ENCODE measurements at places on chromosomes 1 and 21.
A peak's percentile ranks its signal among the peaks of the same experiment; 100 is the strongest.

- H3K4me1 ChIP-seq = no peaks in the 10 kb centered on the region
- H3K27me3 ChIP-seq = peaks cover 45% of the 10 kb centered on the region
- DNase-seq = no peak
- no peaks in the 10 kb centered on the region for H3K36me3 ChIP-seq
- H3K27ac ChIP-seq = no peak overlapping the region
Measured at GRCh38 chr21:41373763-41374162, 11.9 kb downstream of the MX2 start.

DNA sequence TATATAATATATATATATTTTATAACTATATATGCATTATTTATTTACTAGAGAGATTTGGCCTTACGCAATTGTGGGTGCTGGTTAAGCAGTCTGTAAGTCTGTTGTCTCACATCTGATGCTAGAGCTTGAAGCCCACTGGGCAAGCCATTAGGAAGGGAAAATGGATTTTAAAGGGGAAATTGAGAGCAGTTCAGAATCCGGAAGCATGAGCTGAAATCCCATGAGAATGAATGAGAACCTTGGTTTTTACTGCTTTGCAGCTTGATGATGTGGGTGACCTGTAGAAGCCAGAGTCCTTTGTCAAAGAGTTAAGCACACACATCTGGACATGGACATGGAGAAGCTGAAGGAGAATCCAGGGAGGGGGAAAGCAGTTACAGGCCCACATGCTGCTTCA is 220.8 kb upstream of the DAB1 start:
- no peak overlapping the region for H3K27ac ChIP-seq
- no peaks in the 10 kb centered on the region for H3K27me3 ChIP-seq
- H3K4me1 ChIP-seq = no peaks in the 10 kb centered on the region
- H3K4me3 ChIP-seq = no peak overlapping the region
- DNase-seq = no peak

DNA sequence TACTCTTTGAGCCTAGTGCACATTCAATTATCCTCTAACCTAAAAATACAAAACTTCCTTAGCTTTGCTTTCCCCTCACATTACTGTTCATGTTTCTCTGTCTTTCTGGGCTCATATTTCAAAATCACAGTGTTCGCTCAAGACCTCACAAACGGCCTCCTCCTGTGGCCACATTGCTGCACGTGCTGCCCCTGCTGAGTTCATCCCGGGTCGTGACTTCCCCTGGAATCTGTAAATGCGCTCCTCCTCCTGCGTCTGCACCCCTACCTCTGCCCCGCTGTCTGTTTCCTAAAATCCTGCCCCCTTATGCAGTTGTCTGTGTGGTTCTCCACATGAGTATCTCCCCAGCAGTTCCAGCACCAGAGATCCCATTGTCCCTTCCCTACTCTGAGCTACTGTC is 45.5 kb upstream of the RAVER2 start:
- H3K4me3 ChIP-seq = no peak overlapping the region
- no peaks in the 10 kb centered on the region for H3K4me1 ChIP-seq
- H3K27me3 ChIP-seq = peaks cover 6% of the 10 kb centered on the region
- H3K36me3 ChIP-seq = no peaks in the 10 kb centered on the region
- H3K27ac ChIP-seq = no peak overlapping the region

GRCh38 chr1:101191049-101191448 is 45.8 kb upstream of the S1PR1 start:
- no peak overlapping the region for H3K27ac ChIP-seq
- no peaks in the 10 kb centered on the region for H3K27me3 ChIP-seq
- H3K4me3 ChIP-seq = no peak overlapping the region
- DNase-seq = no peak

- peak overlapping the region; percentile 79 for H3K27ac ChIP-seq
- no peaks in the 10 kb centered on the region for H3K36me3 ChIP-seq
- peaks cover 40% of the 10 kb centered on the region for H3K4me1 ChIP-seq
Measured at GRCh38 chr1:16013220-16013907, 4.5 kb downstream of the HSPB7 start.

DNA sequence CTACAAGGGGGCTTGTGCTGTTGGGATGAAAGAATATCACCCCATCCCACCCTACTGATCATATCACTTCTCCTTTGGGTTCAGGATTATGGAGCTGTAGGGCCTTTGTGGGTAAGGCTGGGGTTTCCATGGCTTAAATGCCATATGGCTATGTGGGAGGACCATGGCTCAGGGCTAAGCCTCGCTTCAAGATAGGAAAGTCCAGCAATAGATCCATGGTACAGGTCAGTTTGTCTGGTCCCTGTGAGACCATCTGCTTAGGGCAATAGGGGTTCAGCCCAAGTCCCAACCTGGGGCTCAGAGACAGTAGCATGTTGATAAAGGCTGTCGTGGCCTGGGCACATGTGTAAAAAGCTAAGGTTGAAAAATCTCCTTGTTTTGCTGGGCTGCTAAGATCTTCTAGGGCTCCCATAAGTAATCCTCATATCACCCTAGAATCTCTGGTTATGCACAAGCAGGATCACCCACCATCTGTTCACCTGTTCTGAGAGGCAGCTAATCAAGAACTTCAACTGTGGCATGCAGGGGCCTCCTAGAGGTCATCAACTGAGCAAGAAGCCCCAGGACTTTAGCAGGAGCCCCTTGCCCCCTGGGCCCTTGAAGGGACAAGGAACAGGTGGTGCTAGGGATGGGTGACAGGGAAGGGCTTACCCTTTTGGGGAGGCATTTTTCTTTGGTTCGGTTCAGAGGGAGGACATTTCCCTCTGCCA is 66.5 kb downstream of the UBE2T start:
- H3K27me3 ChIP-seq = peaks cover 77% of the 10 kb centered on the region
- H3K27ac ChIP-seq = no peak overlapping the region
- H3K36me3 ChIP-seq = no peaks in the 10 kb centered on the region
- no peak for DNase-seq

- no peak overlapping the region for H3K27ac ChIP-seq
- H3K36me3 ChIP-seq = no peaks in the 10 kb centered on the region
- H3K27me3 ChIP-seq = no peaks in the 10 kb centered on the region
- no peaks in the 10 kb centered on the region for H3K4me1 ChIP-seq
- DNase-seq = no peak
Measured at GRCh38 chr1:112549590-112549989, 40.8 kb downstream of the WNT2B start.

DNA sequence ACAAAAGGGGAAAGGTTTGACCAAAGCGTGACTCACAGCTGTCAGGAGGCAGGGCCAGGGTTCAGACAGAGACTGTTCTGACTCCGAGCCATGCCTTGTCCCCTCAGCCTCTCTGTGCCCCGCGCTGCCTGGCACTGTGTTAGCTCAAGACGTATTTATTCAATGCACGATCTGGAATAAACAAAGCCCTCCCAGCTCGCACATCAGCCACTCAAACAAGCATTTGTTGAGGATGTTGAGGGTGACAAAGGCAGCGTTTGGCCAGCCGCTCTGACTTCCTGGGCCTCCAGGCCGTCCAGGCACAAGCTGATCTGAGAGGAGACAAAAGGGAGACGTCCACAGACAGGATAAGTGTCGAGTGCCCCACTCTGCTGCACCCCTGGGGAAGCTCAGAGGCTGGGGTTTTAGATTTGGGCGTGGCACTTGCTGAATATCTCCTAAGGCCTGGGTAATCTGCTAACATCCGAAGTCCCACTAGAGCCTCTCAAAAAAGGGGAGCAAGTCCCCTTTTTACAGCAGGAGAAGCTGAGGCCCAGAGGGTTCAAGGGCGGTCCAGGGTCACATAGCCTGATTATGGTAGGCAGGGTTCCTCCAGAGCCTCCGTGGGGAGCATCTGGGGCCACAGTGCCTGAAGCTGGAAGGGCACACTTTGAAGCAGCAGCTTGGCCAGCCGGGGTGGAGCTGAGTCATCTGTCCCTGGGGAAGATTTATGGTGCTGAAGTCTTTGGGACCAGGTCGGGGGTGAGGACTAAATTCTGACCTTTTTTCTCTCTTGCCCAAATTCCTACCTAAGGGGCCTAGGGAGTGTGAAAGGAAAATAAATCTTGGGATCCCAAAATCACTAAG is 95.9 kb downstream of the SPSB1 start:
- no peak overlapping the region for H3K27ac ChIP-seq
- peak; percentile 31 for DNase-seq
- H3K27me3 ChIP-seq = peaks cover 80% of the 10 kb centered on the region

GRCh38 chr1:43339584-43340232 is 2.1 kb downstream of the MPL start:
- no peak overlapping the region for H3K4me3 ChIP-seq
- no peaks in the 10 kb centered on the region for H3K36me3 ChIP-seq

GRCh38 chr1:41545996-41546832 is 61.7 kb upstream of the EDN2 start:
- H3K36me3 ChIP-seq = no peaks in the 10 kb centered on the region
- DNase-seq = no peak

DNA sequence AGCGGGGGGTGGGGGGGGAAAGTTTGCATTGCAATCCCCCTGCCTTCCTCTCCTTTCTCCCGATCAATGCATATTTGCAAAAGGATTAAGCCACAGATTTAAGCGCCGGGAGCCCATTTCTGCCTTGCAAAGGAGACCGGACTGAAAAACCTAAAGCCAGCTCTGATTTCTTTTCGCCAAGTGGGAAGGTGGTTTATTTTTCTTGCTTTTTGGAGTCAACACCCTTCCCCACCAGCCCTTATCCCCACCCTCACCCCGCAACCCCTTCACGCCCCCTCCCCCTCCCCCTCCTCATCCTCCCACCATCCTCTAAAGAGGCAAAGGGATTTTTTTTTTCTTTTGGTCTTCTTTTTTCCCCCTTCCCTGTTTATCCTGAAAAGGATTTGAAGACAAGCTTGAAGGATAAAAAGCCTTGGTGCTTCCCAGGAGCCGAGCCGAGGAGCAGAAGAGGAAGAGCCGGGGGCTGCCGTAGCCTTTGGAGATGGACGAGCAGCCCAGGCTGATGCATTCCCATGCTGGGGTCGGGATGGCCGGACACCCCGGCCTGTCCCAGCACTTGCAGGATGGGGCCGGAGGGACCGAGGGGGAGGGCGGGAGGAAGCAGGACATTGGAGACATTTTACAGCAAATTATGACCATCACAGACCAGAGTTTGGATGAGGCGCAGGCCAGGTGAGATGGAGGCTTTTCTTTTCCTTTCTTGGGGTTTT is 513 bp downstream of the PBX1 start:
- no peaks in the 10 kb centered on the region for H3K36me3 ChIP-seq
- no peak overlapping the region for H3K27ac ChIP-seq
- no peak for DNase-seq

- H3K36me3 ChIP-seq = peaks cover 75% of the 10 kb centered on the region
- H3K27me3 ChIP-seq = no peaks in the 10 kb centered on the region
- DNase-seq = peak; percentile 33
- no peak overlapping the region for H3K27ac ChIP-seq
- no peak overlapping the region for H3K4me3 ChIP-seq
- no peaks in the 10 kb centered on the region for H3K4me1 ChIP-seq
Measured at GRCh38 chr1:150955280-150955679, 19.4 kb downstream of the CERS2 start.

DNA sequence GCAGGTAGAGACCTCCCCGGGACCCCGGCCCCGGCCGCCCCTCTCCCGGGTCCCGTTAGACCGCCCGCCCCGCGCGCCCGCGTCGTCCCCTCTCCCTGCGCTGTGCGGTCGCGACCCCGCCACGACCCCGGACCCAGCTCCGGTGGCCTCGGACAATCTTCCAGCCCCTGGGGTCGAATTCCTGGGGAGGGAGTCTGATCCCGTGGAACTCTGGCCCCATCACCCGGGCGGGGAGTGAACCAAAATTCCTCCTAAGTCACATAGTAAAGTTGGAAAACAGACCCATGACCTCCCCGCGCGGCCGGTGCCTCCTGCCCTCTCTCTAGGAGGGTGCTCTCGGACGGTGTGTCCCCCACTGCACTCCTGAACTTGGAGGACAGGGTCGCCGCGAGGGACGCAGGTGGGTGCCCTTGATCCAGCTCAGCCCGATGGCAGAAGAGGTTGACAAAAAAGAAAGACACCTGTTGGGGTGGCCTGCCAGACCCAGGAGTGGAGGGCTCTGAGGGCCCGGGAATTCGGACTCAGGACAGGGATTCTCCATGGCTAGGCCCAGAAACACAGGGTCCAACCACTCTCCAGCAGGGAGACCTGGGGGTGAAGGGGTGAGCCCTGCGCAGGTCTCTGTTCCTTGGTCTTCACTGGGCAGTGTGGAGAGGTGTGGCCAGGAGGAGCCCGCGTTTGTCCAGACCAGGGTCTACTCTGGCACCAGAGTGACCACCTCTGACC is 451 bp downstream of the ADAMTSL4 start:
- H3K27me3 ChIP-seq = no peaks in the 10 kb centered on the region
- peaks cover 45% of the 10 kb centered on the region for H3K4me1 ChIP-seq
- DNase-seq = peak; percentile 35
- H3K36me3 ChIP-seq = peaks cover 30% of the 10 kb centered on the region
- H3K4me3 ChIP-seq = peak overlapping the region; percentile 75
- H3K27ac ChIP-seq = peak overlapping the region; percentile 87

GRCh38 chr1:209769971-209770370 is 14.1 kb downstream of the TRAF3IP3 start:
- no peak for DNase-seq
- H3K27me3 ChIP-seq = peaks cover 27% of the 10 kb centered on the region
- H3K27ac ChIP-seq = no peak overlapping the region
- no peaks in the 10 kb centered on the region for H3K4me1 ChIP-seq
- H3K36me3 ChIP-seq = no peaks in the 10 kb centered on the region
